ENCODE measurements at places on chromosomes 7 and 10.

DNA sequence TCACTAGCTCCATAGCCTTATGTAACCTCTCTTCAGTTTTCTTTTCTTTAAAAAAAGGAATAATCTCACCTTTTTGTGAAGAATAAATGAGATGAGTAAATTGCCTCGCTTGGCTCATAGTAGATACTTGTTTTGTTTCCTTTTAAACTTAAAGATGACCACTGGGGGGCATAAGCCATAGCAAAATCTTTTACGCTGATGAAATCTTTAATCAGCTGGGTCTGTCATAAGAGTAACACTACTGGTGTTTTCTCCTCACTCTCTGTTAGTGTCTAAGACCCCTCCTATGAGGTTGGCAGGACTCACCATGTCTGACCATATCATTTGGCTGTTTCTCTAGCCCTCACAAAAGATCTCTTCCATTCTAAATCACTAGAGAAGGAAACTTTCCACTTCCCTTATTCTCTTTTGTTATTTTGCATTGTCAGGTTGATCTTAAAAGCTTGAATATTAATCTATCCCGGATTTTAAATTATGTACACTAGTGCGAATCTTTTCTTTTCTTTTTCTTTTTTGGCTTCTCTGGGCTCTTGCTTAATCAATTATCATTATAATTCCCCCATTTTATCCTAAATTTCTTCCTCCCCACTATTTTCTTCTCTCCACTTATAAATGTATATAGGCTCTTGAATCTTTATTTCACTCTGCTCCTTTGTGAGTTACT is 12.5 kb downstream of the STAG3 start:
- no peak for DNase-seq

DNA sequence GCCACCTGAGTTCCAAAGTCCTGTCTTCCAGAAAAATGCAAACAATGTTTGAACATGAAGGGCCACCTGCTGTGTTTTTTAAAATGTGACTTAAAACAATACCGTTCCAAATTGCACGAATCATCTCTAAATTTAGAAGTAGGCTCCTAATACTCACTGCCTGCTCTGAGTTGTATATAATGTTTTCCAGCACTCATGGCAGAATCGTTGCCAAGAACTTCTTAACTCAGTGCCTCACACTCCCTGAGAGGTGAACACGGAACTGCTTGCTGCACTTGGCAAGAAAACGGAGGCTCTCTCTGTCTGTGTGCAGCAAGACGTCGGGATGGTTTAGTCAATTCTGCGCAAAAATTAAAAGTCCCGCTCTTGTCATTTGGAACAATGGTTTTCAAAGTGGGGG is 757.3 kb upstream of the AUTS2 start:
- DNase-seq = no peak

DNA sequence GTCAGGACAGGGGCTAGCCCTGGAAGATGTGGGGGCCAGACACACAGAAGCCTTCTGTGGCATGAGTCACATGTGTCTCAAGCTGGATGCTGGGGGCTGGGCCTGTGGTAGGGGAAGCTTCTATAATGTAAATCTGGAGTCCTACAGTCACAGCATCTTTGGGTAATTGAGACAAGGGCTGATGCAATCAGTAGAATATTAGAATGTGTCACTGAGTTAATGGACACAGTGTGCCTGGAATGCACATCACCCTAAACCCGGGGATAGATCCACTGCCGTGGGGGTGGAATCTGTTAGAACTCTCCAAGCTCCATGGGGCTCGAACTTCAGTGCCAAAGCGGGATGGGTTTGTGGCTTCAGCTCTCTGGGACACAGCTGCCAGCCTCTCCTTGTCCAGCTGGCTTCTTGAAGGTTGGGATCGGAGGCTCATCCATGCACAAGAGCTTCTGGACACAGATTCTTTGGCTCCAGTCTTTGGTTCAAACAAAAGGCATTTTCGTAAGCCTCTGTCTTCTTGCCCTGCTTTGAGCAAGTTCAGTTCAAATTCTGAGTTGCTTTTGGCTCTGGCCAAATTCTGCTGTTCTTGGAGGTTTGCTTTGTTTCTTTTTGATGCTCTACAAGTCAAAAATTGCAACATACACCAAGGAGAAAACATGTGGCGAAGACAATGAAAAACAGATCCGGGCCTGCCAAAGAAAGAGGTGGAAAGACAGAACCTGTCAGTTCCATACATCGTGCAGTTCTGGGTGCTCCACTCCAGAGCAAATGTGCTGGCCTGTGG is 194.8 kb upstream of the ZNF32 start:
- DNase-seq = no peak

- DNase-seq = no peak
Measured at GRCh38 chr7:150927956-150928344, 50.2 kb downstream of the KCNH2 start.

DNA sequence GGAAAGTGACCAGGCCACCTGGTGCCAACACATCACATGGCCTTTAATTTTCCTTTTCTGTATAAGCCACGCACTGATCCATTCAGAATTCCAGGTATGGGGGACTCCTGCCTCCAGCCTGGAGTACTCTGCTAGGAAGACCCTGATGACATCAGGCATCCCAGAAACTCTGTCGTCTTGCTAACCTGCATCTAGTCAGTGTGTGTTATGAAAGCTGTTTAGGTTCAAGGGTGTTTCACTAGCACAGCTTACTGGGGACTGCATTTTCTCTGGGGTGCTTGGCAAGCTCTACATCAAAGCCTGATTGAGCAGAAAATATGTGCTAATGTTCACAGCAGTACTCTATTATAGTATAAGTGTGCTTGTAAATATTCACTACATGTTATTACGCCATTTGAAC is 100.6 kb upstream of the MGMT start:
- no peak for DNase-seq

- no peak for DNase-seq
Measured at GRCh38 chr10:4306871-4307270, 519.1 kb upstream of the AKR1E2 start.

GRCh38 chr7:139798221-139798620 is 20.4 kb upstream of the HIPK2 start:
- no peak for DNase-seq

DNA sequence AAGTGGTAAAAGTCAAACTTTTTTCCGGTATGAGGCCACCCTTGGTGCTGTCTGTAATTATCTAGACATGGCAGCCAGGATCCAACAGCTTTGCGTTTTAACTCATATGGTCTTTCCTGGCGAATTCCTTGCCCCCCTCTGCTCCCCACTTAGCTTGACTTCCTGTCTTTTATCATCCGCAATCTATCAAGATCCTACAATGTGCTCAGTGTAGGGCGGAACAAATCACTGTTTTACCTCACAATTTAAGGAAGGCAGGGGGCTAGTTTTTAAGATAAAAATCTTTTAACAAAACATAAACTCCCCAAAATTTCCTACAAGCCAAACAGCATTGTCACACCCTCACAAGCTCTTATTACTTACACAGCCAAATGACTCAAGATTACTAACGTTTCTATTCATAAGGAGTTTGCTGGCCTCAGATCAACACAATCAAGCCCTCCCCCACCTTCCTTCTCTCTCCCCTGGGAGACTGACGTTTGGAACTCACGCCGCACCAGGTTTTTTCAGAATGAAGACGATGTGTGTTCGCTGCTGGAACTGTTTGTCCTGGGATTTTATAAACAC is 1.3 kb upstream of the CDK14 start:
- no peak for DNase-seq

DNA sequence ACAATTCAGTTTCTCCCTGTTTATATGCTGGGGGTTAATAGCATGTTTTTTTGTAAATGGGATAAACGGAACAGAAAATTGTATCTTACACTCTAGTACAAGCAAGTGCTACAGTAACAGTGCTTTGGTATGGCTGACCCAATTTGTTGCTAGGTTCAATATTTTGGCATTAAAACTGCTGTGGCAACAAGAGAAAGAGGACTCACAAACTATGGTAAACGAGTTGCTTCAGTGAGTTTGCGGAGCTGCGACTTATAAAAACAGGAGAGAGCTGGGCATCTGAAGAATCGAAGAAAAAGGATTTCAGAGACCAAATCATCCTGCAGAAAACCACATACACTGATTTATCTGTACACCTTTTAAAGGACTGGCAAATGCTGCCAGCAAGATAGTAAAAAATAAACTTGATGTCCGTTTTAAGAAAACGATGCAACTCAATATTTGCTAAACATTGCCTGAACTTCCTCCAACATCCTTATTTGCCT is 2.2 kb downstream of the GLUD1 start:
- DNase-seq = no peak

DNA sequence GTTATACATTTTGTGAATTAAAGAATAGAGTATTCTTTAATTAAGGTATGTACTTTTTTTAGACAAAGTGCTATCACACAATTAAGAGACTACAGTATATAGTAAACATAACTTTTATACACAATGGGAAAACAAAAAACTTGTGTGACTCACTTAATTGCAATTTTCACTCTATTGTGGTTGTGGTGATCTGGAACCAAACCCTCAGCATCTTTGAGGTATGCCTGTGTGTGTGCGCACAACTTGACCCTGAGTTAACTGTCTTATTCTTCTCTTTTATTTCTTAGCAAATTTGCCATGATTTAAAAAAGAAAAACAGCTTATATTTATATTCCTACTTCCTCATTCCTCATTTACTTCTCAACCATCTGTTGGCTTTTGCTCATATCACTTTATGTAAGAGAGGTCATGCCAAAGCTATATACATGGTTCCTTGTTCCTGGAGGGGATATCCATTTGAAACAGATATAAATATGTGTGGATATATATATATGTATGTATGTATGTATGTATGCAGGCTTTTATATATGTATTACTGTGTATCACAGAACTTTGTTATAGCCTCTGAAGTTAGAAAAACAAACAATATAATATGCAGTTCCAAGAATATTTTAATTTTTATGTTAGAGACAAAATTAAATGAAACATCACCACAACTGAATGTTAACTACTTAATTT is 259.5 kb upstream of the HGF start:
- no peak for DNase-seq

GRCh38 chr10:23439452-23439960 is 631 bp downstream of the OTUD1 start:
- no peak for DNase-seq

GRCh38 chr7:72187179-72187578 is 225.0 kb downstream of the CALN1 start:
- DNase-seq = no peak

DNA sequence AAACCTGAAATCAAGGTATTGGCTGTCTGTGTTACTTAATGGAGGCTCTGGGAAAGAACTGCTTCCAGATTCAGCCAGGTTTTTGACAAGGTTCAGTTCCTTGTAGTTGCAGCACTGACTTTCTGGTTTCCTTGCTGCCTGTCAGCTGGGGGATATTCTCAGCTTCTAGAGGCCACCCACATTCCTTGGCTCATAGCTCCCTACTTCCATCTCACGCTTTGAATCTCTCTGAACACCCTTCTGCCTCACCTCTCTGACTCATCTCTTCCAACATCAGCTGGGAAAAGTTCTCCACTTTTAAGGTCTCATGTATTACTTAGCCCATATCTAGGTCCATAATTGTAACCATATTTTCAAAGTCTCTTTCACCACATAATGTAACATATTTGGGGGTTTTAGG is 22.9 kb upstream of the GPR22 start:
- no peak for DNase-seq
